Left ventricle myocardium superior (tissue), 1 donor: ENCODE measurements at places on chromosomes 5 and 9.

- no peak for DNase-seq
Measured at GRCh38 chr9:97568461-97569275, 64.5 kb downstream of the TSTD2 start.

DNA sequence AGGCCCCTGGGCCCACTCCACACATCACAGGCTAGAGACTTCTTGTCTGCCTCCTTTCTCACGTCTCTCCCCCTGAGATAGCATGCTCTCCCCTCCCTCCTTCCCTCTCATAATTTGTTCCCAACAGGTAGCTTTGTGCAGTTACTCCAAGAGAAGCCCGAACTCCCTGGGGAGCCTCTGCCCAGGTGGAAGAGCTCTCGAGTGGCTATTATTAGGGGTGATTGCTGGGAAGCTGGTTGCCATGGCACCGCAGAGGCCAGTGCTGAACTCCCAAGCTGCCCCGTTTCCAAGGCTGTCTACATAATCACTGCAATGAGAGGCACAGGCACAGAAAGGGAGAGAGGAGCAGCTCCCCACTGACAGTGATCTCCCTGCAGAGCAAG is 104.7 kb upstream of the GPR151 start:
- no peak for DNase-seq

DNA sequence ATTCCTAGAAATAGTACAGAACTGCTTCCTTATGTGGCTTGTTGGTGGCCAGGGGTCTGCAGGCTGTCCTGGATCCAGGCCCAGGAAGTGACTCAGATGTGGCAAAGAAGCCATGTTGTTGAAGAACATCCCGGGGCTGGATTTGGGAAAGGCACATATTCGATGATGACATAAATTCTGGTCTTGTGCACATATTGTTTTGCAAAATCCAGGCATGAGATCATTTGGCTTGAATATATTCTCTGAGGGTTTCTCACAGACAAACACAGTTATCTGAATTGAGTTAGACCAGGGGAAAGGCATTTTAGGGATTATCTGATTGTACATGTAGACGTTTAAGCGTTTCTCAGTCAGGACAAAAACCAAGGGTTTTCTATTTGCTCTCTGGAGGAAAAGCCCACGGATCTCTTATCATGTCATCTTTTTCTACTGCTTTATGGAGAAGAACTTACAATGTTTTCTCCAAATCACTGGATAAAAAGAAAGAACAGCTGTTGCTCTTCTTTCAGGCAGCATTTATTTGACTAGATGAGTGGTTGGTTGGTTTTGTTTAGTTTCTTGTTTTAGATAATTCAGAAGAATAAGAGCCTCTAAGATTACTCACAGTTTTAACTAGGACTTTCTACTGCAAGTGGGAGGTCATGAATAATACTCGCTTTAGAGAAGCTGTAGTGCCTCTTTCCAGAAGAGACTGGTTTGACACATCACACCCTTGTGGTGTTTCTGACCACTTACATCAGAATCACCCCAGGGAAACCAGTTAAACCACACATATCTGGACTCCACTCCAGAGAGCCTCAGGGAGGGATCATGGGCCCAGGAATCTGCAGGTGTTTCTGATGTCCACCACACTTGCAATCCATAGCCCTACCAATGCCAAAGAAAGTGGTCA is 29.5 kb upstream of the LHFPL2 start:
- peak; percentile 69 for DNase-seq

DNA sequence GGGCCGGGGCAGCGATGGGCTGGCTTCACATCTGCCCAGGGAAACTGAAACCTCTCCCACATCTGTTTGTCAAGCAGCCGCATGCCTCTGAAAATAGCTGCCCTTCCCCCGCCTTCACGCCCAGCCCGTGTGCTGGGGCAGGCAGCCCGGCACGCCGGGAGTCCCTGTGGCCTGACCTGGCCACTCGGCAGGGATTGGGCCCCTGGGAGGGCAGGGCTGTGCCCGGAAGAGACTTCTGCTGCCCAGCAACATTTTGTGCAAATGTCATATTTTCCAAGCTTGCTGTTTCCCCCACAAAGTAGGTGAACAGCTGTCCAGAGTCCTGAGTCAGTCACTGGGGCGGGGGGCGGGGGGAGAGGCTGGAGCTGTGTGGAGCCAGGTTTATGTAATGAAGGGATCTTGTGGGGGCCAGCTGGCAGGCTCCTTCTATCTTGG is 8.2 kb downstream of the COL27A1 start:
- DNase-seq = peak; percentile 68

- no peak for DNase-seq
Measured at GRCh38 chr5:176846335-176847140, 36.2 kb downstream of the UNC5A start.

DNA sequence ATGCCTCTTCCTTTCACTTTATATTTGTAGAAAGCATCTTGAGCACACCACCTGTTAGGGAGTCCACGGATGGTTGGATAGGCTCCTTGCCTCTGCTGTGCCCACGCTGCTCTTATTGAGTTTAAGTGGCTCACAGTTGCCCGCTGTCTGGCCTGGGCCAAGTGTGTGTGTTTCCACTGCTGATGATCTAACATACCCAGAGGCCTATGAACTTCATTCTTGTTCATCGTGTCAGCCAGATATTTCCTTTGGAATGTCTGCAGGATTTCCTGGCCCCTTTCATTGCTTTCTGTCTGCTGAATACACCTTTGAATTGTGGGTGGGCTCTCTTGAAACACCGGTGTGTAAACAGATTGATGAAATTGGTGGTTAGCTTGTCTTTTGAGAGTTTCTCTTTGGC is 46.6 kb downstream of the MVB12B start:
- DNase-seq = no peak

DNA sequence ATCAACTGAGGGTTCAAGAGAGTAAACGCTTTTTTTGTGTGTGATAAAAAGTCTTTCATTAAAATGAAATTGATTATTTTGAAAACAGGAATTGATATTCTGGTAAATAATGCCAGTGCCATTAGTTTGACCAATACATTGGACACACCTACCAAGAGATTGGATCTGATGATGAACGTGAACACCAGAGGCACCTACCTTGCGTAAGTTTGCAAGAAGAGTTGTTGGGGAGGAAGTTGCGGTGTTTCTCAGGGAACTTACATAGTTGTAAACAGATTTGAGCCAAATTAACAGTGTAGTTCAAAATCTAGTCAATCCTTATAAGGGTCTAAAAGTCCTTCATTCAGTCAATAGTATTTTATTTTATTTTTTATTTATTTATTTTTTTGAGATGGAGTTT is 28.9 kb downstream of the HSDL2 start:
- DNase-seq = no peak
